NCI-H774 (cell line): ENCODE measurements at places on chromosomes 2 and 18.
A peak's percentile ranks its signal among the peaks of the same experiment; 100 is the strongest.

GRCh38 chr2:146079216-146079615 is 1559.3 kb upstream of the ZEB2 start:
- DNase-seq: no peak

GRCh38 chr18:38923126-38923525 is 1357.5 kb upstream of the CELF4 start:
- peak; percentile 11 for DNase-seq

DNA sequence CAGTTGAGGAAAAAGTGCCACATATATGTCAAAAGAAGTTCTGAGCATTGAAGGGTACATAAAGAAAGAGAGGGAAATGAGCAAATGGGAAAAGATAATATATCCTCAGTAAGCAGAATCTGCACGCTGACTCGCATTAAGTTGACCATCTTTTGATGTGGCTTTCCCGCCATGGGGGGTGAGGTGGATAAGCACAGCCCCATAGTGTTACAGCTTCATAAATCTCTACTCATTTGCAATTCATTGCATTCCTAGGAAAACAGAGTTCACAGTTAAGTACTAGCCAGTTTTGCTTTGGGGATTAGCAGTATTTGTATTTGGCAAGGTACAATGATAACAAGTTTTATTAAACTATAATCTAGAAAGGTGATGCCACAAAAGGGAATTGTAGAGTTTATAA is 814.2 kb downstream of the LRP1B start:
- DNase-seq: no peak

GRCh38 chr2:204473224-204473623 is 72.1 kb upstream of the PARD3B start:
- DNase-seq: no peak

GRCh38 chr2:196195302-196195701 is 23.9 kb upstream of the STK17B start:
- no peak for DNase-seq

- no peak for DNase-seq
Observed at GRCh38 chr2:177106212-177106611, 106.4 kb upstream of the HNRNPA3 start.

DNA sequence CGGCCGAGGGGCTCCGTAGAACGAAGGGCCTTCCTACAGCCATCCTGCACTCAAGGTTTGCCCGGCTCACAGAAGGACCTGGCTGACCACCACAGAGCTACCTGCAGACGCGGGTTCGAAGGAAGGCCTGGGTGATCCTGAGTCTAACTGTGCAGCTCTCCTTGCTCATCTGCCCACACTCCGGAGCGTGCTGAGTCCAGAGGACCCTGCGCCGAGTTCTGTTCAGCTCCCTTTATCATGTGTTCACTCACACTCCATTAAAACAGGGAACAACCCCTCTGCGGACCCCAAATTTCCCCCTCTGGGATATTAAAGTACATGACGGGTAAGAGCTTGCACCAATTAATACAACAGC is 138.3 kb downstream of the PXDN start:
- no peak for DNase-seq

DNA sequence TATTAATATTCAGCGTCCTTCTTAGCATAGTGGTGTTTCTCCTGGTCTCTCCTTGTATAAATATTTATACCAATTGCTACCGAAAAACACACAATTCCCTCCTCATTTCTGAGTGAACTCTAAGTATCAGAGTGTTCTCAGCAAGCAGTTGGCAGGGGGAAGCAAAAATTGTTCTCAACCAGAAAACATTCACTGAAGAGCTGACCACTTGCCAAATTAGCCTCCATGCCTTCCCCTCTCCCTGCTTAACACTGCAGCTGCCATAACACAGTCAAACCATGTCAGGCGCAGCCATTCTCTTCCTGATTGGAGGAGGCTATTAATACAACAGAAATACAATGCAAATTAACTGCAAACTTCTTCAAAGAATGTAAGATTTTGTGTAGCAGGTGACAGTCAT is 105.0 kb downstream of the COL6A3 start:
- no peak for DNase-seq

DNA sequence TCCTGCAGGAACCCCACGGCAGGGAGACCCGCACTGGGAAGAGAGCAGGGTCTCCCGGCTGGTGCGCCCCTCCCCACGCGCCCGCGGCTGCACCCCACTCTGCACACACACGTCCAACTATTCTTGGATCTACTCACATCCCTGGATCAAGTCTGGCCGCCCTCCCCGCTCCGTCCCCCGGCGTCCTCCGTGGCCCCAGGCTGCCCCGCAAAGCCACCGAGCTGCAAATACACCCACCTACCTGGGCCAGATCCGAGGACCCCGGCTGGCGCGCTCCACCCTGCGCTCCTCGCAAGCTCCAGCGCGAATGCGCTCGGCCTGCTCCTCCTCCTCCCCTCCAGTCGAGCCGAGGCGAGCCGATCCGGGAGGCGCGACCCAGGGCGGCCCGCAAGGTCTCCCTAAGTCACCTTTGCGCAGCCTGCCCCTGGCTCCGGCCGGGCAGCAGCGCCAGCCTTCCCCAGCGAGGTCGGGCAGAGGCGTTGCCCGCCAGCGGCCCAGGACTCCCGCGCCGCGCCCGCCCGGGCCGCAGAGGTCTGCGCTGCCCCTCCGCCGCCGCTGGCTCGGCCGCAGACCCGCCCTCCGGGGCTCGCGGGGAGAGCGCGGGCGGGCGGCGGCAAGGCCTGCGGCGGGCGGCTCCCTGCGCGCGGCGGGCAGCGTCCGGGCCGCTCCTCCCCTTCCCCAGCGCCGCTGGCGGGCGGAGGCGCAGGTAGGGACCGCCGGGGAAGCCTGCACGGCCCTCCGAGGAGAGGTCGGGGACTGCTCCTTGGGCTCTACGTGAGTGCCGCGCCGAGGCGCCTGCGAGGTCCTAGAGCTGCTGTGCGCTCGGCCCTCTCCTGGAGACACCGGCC is 126.0 kb downstream of the OSBPL1A start:
- DNase-seq: peak; percentile 65

- DNase-seq: no peak
Observed at GRCh38 chr18:40249390-40250080, 1705.5 kb upstream of the PIK3C3 start.

GRCh38 chr2:165909466-165909865 is 44.1 kb downstream of the TTC21B start:
- DNase-seq: no peak

GRCh38 chr2:16466821-16467151 is 198.8 kb downstream of the CYRIA start:
- no peak for DNase-seq
